ENCODE measurements at places on chromosomes 12 and 14.

- no peak for DNase-seq
Measured at GRCh38 chr12:109840305-109841074, 7.3 kb upstream of the TRPV4 start.

- no peak for DNase-seq
Measured at GRCh38 chr12:121246893-121247557, 37.1 kb downstream of the P2RX4 start.

DNA sequence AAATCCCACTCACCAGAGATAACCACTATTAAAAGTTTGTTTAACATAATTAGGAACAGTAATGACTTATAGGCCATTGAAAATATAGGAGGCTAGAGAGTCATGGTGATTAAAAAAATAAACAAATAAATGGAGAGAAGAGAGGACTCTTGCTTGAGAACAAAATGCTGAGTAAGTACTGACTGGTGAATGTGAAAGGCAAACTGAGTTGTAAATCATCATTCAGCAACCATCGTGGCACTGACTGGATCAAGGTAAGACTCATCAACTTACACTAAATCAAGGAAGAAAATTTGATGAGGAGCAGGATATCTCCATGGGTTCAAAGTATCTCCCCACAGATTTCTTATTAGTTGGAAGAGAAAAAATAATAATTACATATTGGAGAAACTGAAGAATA lies 14.1 kb upstream of the YBX3 start:
- DNase-seq = no peak

- no peak for DNase-seq
Measured at GRCh38 chr14:66503532-66503931, 4.4 kb upstream of the GPHN start.

- DNase-seq = no peak
Measured at GRCh38 chr12:90978117-90978770, 23.3 kb upstream of the CCER1 start.

- DNase-seq = peak; percentile 33
Measured at GRCh38 chr14:61568572-61569011, 126.7 kb upstream of the HIF1A start.

GRCh38 chr12:6700646-6701051 lies at the start of gene PIANP:
TSS of gene PIANP (minus strand) at chr12:6700815. CDS start at chr12:6698061, 2,754 bp downstream.
- DNase-seq = peak; percentile 50

GRCh38 chr14:45247427-45247826 lies 5.6 kb downstream of the MIS18BP1 start:
- DNase-seq = no peak

- no peak for DNase-seq
Measured at GRCh38 chr14:55799508-55800095, 219.6 kb downstream of the KTN1 start.

- DNase-seq = no peak
Measured at GRCh38 chr12:132020292-132020691, 70.5 kb downstream of the EP400 start.

All from activated CD8-positive, alpha-beta memory T cell treated with anti-CD3 and anti-CD28 coated beads for 1 hour (primary cell).